ENCODE measurements at places on chromosomes 13 and 19.

DNA sequence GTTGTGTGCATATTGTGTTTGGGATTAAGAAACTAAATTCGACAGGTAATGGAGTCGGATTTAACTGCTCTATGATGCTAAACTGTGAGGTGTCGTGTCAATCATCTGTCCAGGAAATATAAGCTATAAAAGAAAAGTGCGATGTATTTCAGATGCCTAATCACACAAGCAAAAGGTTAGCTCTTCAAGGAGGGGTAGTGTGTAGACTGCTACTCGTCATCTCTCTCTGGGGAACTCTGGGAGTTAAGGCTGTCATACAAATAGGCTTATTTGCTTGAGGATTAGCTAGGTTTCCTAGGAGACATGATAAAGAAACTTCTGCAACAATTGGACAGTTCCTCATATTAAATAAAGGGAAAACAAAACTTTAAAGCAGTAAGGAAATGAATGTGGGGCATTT is 462.1 kb downstream of the OLFM4 start:
- DNase-seq = no peak

GRCh38 chr13:97574926-97575325 is 141.0 kb downstream of the RAP2A start:
- DNase-seq = no peak

DNA sequence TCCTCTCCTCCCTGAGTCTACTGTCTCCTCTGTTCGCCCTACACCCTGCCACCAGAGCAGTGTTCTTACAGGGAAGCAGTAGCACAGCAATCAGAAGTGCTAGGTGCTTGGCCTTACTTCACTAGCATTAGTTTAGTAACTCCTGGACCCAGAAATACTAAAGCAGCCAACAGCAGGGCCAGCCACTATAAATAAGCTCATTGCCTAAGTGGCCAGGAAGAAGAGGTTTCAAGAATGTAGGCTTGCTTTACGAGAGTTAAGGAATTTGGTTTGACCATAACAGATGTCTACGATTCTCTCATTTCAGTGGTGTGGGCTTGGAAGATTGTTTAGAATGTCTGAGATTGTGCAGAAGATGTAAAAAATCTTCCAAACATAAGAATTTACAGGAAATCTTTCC is 103.3 kb downstream of the ZAR1L start:
- DNase-seq = peak; percentile 72

DNA sequence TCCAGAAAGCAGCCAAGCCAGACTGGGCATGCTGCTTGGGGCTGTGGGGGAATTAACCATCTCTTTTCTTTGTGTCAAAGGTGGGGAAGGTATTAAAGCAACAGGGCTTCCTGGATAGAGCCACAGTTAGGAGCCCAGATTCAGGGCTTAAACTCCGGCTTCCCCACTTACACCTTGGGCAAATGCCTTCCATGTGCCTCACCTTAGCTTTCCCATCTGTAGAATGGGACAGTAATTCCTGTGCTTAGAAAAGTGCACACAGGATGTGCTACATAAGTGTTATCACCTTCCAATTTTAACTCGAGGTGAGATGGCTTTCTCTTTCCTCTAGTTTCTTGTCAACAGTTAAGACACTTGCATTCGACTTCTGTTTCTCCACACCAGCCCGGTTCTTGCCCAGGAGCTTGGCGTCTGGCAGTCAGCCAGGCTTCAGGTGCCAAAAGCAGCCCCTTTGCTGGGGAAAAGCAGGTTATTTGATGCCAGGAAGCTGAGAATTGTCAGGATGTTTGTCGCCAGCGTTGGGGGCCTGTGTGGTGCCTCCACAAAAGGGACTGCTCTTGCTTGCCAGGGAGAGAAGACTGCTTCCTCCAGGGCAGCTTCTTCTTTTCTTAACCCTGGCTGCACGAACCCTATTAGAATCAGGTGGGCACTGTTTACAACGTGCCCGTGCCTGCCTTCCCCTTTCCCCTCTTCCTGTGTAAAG is 79.2 kb downstream of the SIPA1L3 start:
- no peak for DNase-seq

GRCh38 chr13:78845656-78846365 is 186.9 kb upstream of the OBI1 start:
- no peak for DNase-seq

- DNase-seq = no peak
Measured at GRCh38 chr19:23440791-23441190, 45.5 kb upstream of the ZNF91 start.

GRCh38 chr13:22933571-22934181 is 247.1 kb upstream of the SGCG start:
- no peak for DNase-seq

DNA sequence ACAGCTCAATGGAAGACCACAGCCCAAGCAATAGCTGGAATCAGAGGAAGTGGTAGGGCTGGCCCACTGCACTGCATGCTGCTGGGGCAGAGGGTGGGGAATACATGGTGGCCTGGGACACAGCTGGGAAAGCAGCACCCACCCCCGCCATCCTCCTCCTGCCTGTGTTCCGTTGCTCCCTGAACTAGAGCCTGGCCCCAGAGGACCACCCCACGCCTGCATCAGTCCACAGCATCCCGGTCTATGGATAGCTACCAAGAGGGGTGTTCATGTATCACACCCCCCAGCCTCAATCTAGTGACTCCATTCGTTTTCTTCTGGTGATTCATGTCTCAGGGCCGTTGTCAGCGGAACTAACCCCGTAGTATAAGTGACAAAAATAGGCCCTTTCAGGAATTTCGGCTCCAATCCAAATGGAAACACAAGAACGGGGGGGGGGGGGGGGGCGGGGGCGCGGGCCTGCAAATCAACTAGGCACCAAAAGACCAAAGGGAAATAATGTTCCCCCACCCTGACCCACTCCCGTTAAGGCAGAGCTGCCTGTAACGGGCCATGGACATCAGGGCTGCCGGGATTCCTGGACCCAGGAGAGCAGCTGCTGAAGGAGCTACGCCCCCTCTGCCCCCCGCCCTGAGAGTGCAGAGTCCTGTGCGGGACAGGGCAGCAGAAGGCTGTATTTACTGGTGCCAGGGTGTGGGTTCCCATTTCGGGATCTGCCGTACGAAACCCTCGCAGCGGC is 18.9 kb upstream of the EPHX3 start:
- peak; percentile 83 for DNase-seq

DNA sequence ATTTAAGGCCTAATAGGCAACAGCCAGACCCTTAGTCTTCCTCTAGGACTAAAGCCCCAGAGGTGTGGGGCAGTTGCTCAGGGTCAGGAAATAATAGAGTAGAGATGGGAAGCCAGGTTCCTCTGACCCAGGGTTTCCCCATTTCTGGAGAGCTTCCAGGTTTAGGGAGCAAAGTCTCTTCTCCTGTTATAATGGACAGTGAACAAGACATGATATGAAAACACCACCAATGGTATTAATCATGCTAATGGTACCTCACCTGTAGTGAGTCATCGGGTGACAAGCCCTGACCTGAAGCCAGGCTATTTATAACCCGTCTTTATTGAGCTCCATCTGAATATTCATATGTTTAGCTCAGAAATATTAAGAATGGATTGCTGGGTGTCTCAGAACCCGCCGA is 24.6 kb downstream of the BICRA start:
- no peak for DNase-seq

DNA sequence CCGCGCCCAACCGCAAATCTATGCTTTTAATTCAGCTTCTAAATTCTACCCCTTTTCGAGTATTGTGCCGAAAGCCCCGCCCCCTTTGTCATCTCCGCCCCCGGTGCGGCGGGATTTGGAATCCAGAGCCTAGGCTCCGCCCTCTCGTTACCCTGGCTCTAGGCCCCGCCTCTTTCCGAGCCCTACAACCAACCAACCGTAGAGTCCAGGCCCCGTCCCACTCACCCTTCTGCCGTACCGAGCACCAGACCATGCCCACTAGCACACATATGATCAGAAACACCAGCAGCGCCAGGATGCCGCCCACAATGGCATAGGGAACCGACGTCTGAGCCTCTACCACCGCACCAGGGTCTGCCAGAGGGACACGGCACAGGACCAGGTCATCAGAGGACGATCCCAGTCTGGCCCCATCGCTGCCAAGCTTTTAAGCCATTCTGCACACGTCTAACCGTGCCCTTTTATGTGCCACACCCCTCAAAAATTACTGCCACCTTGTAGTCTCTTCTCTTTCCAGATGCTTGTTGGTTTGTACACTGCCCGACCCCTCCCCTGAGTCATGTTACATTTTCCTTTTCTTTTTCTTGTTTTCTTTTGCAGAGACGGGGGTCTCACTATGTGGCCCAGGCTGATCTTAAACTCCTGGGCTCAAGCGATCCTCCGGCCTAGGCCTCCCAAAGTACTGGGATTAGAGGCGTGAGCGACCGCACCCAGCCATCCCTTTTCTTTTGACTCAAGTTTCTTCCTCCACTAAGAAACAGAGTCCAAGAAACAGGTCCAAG is 4.7 kb upstream of the ZNF428 start:
- DNase-seq = no peak

DNA sequence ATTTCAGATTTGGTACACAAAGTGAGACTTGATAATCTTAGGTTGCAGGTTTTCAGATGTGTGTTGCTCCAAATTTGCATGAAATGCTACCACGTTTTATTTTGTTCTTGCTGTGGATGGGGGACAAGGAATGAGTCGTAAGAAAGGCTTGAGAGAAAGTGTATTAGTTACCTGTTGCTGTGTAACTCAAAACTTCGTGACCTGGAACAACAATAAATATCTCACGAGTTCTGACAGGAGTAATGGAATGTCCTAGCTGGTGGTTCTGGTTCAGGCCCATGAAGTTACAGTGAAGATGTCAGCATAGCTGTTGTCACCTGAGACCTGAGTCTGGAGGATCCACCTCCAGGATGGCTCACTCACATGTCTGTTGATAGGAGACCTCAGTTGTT is 1.2 kb downstream of the ZNF8 start:
- no peak for DNase-seq

- no peak for DNase-seq
Measured at GRCh38 chr19:14512406-14512961, 5.7 kb downstream of the DNAJB1 start.

- DNase-seq = no peak
Measured at GRCh38 chr19:7924241-7924640, 1.7 kb downstream of the CTXN1 start.

- DNase-seq = peak; percentile 69
Measured at GRCh38 chr13:41827507-41828213, 133.2 kb downstream of the VWA8 start.

GRCh38 chr13:113065406-113066141 is 40.0 kb upstream of the F7 start:
- DNase-seq = no peak

- no peak for DNase-seq
Measured at GRCh38 chr19:20423381-20424197, 142.0 kb downstream of the ZNF737 start.

DNA sequence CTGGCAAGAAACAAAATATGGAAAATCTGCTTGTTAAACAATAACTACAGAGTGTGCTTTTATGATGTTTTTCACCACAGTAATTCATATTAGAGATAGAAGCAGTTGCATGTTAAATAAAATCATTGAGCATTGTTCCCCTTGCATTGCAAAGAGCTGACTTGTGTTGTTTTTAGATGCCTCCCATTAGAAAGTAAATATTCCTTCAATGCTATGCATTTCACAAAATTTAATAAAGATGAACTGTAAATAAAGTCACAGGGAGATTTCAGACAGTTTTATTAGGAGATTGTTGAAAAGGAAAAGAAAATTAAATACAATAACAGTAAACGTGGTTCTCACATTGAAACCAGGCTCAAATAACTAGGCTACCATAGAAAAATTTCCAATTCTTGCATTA is 429.3 kb downstream of the DACH1 start:
- no peak for DNase-seq

- no peak for DNase-seq
Measured at GRCh38 chr13:71624653-71625600, 242.1 kb downstream of the DACH1 start.

DNA sequence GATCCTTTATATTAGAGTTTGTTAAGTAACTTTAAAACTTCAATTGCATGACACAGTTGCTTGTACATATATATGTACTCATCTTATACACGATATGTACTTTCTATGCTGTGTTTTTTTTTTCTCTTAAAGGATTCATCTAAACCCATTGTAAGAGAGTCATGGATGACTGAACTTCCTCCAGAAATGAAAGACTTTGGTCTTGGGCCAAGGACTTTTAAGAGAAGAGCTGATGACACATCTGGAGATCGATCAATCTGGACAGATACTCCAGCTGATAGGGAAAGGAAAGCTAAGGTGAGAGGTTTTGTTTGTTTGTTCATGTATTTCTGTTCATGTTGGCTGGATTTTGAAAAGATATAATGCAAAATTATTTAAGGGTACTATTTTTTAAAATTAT is 26.0 kb downstream of the GPALPP1 start:
- no peak for DNase-seq

DNA sequence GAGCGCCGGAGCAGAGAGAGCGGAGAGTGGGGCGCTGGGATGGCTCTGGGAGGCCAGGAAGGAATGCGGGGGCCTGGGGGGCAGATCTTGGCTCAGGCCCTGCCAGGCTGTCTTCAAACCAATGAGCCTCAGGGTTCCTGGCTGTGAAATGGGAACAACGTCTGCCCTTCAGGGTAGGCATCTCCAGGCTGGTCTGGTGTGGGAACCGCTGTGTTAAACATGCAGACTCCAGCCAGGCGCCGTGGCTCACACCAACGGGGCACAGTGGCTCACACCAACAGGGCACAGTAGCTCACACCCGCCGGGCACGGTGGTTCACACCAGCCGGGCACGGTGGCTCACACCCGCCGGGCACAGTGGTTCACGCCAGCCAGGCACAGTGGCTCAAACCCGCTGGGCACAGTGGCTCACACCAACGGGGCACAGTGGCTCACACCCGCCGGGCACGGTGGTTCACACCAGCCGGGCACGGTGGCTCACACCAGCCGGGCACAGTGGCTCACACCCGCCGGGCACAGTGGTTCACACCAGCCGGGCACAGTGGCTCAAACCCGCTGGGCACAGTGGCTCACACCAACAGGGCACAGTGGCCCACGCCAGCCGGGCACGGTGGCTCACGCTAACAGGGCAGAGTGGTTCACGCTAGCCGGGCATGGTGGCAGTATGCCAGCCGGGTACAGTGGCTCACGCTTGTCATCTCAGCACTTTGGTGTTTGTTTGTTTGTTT is 40.1 kb downstream of the EFNA2 start:
- DNase-seq = no peak

All from SJSA1 (cell line).